Eye (tissue), 1 donor: ENCODE measurements at places on chromosomes 6 and 20.

GRCh38 chr20:11492846-11493245 is 424.8 kb upstream of the BTBD3 start:
- no peak for DNase-seq

DNA sequence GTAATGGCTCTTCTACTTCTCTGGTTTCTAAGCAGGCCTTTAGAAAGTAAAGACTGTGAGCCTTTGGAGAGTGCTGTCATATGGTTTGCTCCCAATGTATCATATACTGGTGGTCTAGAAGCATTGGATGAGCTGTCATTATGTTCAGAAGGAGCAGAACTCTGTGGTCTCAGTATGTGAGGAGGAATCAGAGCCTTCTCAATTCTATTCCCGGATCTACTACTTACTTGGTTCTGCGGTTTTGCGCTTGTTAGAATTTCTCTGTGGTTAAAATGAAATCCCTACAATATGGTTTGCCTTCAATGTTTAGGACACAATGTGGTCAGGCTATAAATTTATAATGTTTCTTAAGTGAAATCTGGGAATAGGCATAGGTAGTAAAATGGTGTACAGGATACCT is 64.6 kb downstream of the RWDD2A start:
- DNase-seq: no peak

- no peak for DNase-seq
Measured at GRCh38 chr20:53569606-53570307, 23.9 kb downstream of the ZNF217 start.

DNA sequence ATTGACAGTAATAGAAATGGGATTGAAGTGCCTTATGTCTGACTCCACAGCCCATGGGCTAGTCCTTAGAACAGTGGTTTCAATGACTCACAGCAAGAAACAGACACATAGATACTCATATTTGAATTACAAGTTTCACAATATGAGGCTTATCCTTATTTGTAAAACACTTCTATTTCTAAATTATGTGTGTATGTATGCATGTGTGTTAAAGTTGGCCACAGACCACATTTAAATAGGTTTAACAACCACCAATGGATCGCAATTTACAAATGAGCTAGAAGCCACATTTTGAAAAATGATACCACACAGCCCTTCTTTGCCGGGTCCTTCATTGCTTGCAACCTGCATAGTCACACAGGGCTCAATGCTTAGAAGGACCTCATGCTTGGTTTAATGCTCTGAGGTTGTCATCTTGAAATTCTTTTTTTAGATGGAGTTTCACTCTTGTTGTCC is 157.8 kb upstream of the PREP start:
- DNase-seq: no peak

GRCh38 chr6:37630281-37630799 is 67.3 kb downstream of the MDGA1 start:
- no peak for DNase-seq

DNA sequence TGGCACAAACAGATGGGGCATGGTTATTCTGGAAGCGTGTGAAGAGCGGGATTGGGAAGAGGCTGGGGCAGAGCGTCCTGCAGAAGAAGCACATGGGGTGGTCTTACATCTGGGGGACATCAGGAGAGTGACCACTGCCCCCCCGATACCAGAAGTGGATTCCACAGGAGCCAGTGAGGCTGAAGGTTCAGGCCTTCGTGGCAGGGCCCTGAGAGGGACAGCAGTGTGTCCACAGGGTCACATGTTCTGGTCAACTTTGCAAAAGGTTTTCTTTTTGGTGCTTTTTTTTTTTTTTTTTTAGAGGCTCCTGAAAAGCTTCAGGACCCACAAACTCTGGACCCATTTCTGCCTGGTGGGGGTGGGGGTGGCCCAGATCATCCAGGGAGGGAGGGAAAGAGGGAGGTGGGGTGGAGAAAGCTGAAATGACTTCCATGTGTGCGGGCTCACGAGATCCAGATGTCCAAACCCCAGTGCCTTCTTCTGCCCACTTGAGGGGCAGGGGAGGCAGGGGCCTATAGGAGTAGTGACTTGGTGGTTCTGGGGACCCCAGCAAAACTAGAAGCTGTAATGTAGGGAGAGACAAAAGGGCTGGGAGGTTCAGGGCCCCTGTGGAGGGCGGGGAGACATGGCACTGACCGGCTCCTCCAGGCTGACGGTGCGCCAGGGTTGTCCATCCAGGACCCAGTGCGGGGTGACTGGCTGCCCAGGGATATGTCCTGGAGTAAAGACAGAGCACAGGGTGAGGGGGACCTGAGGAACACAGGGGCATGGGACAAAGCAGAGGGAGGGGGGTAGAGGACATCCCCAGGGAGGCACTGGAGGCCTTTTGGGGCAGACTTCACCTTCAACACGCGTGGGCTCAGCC is 2.7 kb downstream of the ADAM33 start:
- DNase-seq: no peak

GRCh38 chr6:15901141-15902115 is 227.5 kb upstream of the MYLIP start:
- no peak for DNase-seq

DNA sequence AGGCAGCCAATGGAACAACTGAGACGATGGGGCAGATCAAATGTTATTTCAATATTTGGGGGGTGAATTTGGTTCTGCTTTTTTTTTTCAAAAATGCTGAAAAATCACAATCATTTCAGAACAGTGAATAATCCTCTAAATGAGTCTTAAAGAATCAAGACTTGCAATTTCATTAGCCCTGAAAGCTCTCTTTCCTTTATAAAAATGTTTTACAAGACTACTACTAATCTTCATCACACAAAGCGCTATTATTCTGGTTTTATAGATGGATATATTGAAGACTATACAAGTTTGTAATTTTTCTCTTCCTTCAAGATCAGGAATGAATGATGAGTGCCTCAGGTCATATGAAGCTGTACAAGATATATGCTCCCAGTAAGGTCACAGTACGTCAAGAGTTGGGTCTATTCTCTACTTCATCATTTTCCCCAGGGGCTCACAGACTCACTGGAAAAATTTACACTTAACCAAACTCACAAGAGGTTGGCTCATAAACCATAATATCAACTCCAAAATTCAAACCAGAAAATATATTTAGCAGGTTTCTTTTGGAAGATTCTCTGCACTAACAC is 19.5 kb downstream of the RNF24 start:
- no peak for DNase-seq
